ENCODE measurements at places on chromosomes 2 and 18.

- DNase-seq, result no peak
These were observed 1.3 kb upstream of the PAX3 start for GRCh38 chr2:222299906-222300725.

GRCh38 chr2:54952978-54953456 lies 97.2 kb downstream of the RTN4 start:
- no peak for DNase-seq

DNA sequence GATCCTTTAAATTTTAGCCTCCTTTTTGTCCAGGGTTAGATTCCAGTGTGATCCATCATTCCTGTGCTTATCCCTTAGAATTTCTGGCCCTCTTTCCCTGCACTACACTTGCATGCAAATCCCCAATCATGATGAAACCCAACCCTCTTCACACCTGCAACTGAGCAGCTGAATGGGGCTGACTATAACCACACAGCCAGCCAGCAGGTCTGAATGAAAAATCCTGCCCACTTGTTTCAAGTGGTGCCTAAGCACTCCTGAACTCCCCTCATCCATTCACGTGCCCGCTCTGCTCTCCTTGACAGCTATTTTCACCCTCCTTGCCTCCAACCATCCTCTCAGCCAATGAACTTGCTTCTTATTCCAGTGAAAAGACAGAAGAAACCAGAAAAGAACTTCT lies 80.5 kb upstream of the AFF3 start:
- no peak for DNase-seq

GRCh38 chr18:54888933-54889332 lies 60.7 kb downstream of the RAB27B start:
- no peak for DNase-seq

- DNase-seq, result no peak
These were observed 721 bp upstream of the MIB1 start for GRCh38 chr18:21739604-21740537.

GRCh38 chr2:198639580-198639979 lies 818.2 kb downstream of the SATB2 start:
- no peak for DNase-seq

DNA sequence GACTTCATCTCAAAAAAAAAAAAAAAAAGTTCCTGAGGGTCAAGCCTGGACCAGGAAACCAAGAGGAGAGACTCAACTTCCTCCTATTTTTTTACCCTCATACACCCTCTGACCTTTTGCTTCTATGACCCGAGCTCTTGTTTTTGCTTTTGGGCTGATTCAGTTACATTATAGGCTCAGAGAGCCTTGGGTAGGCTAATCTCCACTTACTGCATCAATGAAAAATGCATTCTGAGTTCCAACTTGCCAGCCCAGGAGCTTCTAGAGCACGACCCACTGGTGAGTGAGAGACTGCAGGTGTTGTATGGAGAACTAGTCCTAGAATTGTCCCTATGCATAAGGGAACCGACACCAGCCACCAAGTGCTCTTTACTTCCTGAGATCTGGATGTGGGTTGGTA lies 91.1 kb downstream of the CABLES1 start:
- no peak for DNase-seq

DNA sequence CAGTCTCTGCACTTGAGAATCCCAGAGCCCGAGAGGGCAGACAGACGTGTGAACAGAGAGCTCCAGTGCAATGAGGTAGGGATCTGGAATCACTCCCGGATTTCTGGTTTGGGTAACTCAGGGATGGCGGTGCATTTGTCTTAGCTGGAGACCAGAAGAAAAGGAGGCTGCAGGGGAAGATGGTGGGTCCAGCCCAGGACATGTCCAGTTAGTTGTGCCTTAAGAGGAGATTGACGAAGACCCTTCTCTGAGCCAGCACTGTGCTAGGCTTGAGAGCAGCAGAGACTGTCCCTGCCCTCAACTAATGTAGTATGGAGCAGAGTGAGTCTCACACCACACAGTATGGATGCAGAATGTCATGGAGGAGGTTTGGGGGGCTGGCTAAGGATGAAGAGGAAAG lies 150.6 kb upstream of the COPS8 start:
- DNase-seq, result no peak

DNA sequence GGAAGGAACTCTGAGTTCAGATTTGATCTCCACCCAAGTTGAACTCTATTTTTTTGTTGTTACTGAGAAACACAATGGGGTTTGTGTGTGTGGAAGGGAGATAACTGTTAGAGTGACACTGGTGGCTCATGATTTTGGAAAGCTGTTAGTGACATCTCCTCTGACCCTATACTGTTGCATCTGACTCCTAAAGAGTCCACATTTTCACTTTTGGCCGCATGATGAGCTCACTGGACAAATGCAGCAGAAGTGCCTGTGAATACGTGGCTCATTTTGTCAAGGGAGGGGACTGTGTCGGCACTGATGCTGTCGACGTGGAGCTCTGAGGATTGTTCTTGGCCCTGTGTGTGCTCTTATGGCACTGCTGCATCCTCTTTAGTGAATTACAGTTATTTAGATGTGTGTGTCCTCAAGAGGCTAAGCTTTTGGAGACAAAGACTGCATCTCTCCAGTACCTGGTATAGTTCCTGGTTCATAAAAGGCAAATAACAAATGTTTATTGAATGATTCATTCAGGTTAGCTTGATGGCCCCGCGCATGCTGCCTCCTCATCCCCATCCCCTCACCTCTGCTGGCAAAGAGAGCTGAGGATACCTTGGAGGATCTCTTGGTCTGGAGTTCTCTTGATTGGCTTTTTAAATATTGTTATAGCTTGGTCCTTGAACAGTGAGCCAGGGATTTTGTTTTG lies 135.4 kb downstream of the PHLPP1 start:
- no peak for DNase-seq

DNA sequence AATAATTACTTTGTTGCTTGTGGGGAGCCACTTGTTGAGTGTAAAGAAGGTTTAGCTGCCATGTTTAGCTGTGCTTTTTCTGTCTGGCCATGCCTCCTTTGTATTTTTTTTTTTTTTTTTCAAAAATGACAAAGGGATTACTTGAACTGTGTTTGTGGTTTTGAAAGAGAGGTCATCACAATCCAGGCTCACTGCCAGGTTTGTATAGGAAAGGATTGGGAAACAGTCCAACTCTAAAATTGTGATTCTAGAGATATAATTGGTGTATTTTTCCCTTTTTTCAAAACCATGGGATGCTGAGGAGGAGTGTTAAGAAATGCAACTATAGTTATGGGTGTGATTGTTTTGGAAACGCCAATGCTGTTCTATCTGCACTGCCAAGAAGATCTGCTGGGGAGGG lies 4.3 kb downstream of the ITPRIPL1 start:
- DNase-seq, result no peak

DNA sequence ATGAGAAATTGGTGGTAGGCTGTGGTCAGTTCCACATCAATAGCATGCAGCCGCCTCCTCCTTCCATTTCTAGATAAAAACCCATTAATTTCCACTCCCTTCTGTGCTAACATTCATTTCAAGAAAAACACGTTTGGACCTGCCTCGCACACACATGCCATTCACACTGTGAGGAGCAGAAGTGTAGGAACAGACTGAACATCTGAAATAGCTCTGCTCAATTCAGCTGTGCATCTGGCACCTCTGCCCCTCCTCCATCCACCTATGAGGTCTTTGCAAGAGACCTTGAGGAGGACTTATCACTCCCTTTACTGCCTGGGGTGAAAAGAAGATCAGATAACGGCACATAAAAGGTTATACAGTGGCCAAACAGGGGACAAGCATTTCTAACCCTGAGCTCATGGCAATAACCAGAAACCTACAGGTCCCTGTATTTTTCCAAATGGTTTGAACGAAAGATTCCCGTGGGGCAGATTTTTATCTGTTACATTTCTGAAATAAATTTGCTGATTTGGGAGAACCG lies 30.8 kb upstream of the LRP2 start:
- DNase-seq, result no peak

GRCh38 chr2:53422979-53423378 lies 344.6 kb upstream of the CHAC2 start:
- DNase-seq, result peak; percentile 9

DNA sequence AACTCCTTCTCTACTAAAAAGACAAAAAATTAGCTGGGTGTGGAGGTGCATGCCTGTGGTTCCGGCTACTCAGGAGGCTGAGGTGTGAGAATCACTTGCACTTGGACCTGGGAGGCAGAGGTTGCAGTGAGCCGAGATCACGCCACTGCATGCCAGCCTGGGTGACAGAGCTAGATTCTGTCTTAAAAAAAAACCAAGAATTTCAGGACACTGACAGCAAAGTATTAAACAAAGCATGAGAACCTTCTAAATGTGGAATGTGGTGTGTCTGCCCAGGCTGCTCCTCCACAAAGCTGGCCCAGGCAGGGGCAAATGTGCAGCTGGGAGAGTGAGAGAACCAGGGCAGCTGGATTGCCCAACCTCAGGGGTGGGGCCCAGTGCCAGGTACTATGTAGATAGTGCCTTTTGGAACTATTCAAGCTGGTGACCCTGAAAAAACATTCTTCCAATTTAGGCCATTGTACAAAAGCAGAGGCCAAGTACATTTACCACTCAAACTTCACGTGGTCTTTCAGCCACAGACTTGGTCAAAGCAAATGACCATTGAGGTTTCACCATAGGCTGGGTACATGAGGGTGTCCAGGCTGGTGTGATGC lies 6.7 kb upstream of the UGT1A5 start:
- DNase-seq, result peak; percentile 32

- no peak for DNase-seq
These were observed 28.5 kb downstream of the HRH4 start for GRCh38 chr18:24488824-24489493.

DNA sequence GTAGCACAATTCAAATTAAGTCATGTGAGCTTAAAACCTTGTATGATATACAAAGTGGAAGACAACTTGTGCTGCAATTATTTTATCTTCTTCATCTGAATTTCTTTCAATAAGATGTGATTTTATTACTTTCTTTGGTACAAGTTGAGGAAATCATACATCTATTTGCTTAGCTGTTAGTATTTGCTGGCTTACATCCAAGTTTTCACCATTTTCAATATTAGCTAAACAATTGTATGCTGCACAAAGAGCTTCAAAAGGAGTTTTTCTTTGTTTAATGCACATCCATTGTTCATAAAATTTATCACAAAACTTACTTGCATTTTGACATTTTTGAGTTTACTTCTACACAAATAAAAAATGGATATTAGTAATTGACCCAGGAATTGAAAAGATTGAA lies 40.9 kb downstream of the SCN9A start:
- no peak for DNase-seq

GRCh38 chr18:50429207-50429948 lies 54.5 kb downstream of the SKA1 start:
- no peak for DNase-seq

DNA sequence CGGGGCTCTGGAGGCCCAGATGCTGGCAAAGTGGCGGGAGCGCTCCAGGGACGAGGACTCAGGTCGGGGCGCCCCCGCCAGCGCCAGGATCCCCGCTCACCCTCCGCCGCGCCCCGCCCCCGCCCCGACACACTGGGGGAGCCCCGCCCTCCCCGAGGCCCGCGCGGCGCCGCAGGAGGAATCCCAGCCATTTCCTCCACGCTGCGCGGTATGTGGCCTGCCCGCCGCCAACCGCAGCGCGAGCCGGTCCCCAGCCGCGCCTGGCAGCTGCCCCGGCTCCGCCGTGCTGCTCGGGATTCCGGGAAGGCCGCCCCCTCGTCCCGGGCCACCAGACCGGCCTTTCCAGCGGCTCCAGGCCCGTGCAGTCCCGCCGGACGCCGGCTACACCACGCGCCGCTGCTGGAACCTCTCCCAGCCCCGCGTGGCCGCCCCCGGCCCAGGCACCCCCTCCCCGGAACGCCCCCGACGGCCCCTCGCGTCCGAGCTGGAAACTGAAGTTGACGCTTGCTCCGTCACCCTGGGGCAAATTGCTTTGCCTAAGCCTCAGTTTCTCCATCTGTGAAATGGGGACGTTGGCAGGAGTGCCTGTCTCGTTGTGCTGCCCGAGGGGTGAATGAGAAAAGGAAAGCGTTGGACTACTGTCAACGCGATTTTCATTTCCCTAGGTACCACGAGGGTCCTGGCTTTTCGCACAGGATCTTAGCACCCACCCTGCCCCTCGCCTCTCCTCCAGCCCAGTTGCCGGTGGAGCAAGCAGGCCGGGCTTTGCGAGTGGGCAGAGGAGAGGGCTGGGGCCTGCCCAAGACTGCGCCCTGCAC lies 53.6 kb downstream of the PKDCC start:
- no peak for DNase-seq

DNA sequence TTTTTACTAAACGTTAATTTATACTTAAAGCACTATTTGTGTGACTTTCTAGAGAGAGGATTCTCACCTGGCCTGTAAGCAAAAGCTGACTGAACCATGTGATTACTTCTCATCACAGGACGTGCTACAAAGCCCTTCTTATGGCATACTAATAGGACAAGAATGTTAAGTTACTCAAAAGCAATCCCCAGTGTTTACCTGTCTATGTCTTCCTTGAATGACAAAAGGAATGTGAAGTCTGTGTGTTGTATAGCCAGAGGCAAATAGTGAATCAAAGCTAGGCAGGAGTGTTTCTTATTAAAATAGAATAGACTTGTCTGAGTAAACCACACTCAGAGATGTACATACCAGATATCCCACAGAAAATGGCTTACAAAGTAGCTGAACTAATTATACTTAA lies 1465.5 kb downstream of the SUCLG1 start:
- DNase-seq, result peak; percentile 91

- DNase-seq, result no peak
These were observed 4.3 kb downstream of the TGOLN2 start for GRCh38 chr2:85323351-85323987.

DNA sequence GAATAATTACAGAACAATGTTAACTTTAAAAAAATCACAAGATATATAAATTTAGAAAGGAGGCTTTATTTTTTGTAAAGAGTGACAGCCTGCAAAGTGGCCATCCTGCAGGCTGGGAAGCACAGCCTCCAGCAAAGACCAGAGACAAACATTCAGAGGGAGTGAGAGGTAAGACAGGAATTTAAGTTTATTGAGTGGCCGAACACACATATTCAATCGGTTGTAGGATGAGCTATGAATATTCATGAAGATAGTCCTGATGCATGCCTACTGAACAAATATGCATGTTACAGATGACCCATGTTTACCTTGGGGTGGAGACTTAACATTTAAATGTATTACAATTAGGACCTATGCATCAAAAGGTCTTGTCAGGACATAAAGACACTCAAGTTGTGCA lies 33.4 kb upstream of the HNRNPA3 start:
- DNase-seq, result no peak

DNA sequence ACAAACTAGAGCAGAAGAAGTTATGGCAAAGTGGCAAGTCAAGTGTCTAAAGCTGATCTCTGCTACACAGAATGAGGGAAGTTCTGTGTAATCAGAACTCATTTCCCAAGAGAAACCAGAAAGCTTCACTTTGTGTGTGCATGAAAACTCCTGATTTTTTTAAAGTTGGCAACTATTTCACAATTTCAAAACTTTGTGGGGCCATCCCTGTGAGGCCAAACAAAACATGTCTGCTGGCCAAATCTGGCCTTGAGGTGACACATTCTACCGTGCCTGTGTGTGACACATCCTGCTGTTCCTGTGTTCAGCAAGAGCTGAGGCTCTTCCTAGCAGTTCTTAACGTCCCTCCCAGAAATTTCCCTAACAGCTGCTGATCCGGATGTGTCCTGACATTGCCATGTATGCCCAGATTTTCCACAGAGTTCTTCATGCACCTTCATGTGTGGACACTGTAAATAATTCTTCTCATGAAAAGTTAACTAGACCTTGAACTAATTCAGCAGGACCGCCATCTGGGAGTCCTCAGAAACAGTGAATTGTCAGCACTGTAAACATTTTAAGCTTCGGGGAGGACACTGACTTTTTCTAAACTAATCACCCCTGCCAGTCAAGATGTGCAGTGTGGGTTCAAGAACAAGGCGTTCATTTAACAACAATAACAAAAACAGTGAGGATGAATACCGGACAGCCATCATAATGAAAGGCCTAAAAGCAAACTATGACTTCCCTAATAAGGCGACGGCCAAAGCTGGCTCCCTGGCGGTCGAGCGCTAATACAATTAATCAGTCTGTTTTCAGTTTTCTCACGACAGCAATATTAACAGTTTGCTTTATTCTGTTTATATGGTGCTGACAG lies 99.0 kb downstream of the PLEKHM3 start:
- DNase-seq, result peak; percentile 23
